Kidney (tissue), 22 donors: ENCODE measurements at places on chromosomes 4 and X. TPM values are rescaled to one million over a fixed set of nuclear protein-coding genes. Genes with fewer than 3 reads are reported as not detected.

DNA sequence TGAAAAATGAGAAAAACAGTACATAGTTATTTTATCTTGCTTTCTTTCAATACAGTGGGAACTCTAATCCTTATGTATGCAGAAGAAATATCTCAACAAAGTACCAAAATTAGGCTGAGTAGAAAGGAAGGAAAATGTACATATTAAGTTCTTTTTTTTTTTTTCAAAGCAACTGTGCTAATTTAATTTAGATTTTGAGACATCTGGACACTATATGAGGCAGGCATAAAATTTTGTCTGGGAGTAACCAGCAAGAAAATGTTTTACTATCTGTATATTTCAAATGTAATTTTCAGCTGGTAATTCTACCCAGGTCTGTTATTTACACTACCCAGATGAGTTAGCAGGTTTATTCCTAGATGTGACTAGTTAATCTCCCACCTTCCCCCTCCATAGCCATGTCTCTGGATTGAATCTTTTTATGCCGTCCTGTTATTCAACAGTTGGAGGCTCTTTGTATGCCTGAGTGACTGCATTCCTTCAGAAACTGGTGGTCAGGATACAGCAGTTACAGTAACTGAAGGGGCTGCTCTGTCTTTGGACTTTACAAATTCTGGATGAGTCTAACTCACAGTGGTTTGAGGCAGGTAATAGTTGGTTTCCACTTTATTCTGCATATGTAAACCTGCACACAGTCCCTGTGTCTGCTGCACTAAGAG is 633.6 kb downstream of the PCDH18 start:
- DNase-seq: no peak

DNA sequence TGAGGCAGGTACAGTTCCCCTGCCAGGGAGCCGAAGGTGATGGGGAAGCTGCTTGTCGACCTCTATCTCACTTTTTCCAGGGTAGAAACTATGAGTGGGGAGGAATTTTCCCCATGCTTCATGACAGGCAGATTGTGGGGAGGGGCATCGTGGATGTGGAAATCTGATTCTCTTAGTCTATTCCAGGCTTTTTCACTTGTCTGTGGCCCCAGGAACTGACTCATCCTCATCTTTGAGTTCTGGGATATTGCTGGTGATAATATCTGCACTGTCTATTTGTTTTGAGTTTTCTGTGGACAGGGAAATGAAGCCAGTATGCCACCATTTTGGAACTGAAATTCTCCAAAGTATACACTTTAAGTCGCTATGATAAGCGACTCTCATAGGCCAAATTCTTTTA is 7.6 kb upstream of the TLR2 start:
- no peak for DNase-seq

- no peak for DNase-seq
These were observed 105.7 kb upstream of the PRPS2 start for GRCh38 chrX:12685541-12685940.

- no peak for DNase-seq
These were observed 97.0 kb downstream of the SOWAHB start for GRCh38 chr4:76800902-76801301.

- DNase-seq: no peak
These were observed 4.5 kb downstream of the DDX3X start for GRCh38 chrX:41338436-41338835.

DNA sequence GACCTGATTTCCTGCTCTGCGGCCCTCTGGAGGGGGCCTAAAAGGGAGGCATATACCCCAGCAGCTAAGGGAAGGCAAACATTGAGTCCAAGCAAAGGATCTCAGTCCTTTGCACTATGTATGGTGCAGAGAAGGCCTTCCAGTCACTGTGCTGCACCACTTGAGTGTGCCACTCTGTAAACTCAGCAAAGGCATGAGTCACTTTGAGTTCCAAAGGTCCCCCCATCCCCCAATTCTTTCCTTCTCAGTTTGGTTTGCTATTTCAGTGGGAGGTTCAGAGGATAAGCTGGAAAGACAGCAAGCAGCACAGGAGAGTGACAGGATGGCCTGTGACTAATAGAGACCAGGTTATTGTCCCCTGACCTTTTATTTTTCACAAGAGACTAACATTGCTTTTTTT is 131.3 kb downstream of the FHDC1 start:
- no peak for DNase-seq

Gene KLF8
- 25.3 TPM for total RNA-seq

Gene CTAG1B
- not detected for total RNA-seq

Gene ELF2
- total RNA-seq: 58.5 TPM

Gene CSAG1
- total RNA-seq: not detected

Gene IL2
- total RNA-seq: not detected

Gene RBM47
- 124 TPM for total RNA-seq
